ENCODE measurements at places on chromosomes 2 and 18. TPM values are rescaled to one million over a fixed set of nuclear protein-coding genes. Genes with fewer than 3 reads are reported as not detected.

Gene PROKR1
- not detected for total RNA-seq

Gene FN1
- not detected for total RNA-seq

Gene CIDEA
- total RNA-seq = not detected

Gene FOXI3
- total RNA-seq = not detected

Gene LPIN2
- total RNA-seq = 95.4 TPM

Gene SERPINB5
- total RNA-seq = not detected

GRCh38 chr18:62033207-62033606, 140.4 kb upstream of the RNF152 start:
- DNase-seq = peak; percentile 13

DNA sequence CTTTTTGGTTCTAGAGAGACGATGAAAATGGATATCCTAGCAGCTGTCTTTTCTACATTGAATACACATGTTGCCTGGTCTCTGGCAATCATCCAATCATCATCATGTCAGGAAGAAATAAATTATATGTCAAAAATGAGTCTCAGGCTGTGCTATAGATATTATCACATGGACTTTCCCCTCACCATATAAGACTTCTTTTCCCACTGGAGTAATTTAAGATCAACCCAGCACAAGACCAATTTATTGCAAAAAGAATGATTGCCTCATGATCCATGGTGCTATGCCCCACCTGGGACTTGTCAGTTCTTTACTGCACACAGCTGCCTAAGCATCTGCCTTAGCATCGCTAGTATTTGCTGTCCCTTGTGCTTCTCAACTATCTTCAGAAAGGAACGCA, 783.7 kb upstream of the TMEFF2 start:
- DNase-seq = no peak

DNA sequence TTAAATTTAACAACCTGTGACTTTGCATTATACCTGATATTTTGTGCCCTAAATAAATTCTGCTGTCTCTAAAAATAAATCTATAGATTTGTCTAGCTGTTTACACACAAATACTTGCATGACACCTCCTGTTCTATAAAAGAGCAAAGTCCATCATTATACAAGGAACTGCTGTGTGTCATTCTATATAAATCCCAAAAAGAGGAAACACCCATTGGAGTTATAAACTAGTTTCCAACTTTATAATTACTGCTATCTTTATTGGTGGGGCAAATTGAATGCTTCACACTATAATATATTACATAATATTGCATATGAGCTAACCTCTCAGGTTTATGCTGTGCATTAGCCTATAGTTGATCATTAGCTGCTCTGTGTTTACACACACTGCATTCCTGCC, 504.4 kb downstream of the SATB2 start:
- no peak for DNase-seq

DNA sequence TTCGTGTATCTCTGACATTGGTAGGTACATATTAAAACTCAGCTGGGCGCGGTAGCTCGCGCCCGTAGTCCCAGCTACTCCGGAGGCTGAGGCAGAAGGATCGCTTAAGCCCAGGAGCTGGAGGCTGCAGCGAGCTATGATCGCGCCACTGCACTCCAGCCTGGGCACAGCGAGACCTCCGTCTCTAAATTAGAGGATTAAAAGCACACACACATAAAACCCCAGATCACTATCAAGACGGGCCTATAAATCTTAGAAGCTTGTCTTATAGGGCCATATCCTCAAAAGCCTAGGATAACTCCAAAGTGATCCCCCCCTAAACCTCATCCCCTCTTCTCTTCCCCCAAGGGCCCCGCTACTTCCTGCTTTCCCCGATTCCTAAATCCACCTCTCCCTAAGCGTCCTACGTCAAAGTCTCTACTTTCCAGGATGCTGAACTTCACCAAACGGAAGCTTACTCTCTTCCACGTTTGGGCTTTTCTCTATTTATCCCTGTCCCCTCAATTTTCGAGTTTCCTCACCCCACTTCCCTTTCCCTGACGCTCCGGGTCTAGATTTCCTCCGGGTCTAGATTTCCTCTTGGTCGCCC, 707 bp downstream of the KRCC1 start:
- DNase-seq = no peak

GRCh38 chr2:120669971-120670370, 65.7 kb upstream of the GLI2 start:
- DNase-seq = no peak

DNA sequence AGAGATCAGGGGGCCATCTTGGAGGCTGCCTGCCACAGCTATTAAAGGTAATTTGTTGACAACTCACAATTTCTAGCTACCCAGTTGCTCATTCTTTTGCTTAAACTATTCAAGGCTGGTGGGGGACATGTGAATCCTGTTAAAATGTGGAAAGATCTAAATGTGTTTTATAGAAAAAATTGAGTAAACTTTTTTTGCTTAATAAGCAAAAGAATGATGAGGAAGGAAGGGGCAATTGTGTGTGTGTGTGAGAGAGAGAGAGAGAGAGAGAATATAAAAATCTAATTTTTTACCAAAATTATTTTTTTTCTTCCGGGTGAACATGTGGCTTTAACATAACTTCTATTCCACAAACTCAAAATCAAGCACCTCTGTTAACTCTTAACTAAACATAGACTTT, 5.2 kb upstream of the IL1RL1 start:
- DNase-seq = no peak

- no peak for DNase-seq
These were observed 74.2 kb upstream of the MC4R start for GRCh38 chr18:60446821-60447220.

- no peak for DNase-seq
These were observed 94.7 kb upstream of the TAF1B start for GRCh38 chr2:9748577-9748976.

DNA sequence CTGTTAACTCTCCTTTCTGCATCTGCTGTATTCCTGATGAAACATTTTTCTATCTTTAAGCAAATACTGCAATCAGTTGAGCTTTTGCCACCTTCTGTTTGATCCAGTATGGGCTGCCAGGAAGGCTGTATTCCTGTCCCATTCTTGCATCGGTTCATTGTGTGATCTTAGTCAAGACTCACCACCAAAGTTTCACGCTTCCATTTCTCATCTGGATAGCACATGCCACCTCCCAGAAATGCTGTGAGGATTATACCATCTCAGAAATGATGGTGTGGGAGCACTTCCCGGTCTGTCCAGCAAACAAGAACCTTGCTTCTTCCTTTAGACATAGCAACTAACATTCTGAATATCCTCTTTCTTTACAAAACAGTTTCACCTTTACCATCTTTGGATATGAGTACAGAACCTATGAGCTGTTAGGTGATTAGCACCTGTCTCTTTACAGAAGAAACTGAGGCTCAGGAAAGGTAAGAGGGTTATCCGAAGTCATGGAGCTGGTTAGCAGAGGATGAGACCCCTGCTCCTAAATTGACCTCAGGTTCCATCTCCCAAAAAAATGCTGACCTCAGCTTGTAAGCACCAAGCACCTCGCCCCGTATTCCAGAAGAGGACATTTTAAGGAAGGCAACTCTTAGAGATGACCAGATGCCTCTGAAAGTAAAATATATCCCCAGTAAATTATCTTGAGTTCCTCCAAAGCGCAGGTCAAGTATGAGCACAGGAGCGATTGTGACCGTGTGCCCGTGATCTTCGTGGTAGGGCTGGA, 56.8 kb downstream of the FEZ2 start:
- no peak for DNase-seq

GRCh38 chr2:86482034-86482433, 40.9 kb downstream of the KDM3A start:
- DNase-seq = no peak

- no peak for DNase-seq
These were observed 54.7 kb downstream of the SERPINB7 start for GRCh38 chr18:63829886-63830285.

DNA sequence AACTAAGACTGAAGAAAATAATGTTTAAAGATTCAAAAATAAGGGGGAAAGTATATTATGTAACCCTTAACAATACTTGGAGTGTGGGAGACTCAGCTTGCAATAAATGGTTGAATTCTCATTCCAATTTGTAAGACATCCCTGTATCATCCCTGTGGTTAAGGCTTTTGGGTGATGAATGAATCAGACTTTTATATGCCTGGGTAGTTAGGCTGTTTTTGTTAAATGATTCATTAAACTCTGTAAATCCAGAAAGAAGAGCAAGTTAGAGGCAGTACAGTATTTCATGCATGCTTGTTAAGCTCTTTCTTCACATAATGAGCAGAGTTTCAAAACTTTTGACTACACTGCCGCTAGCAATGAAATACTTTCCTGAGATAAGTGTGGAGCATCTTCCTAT, 948.8 kb downstream of the SOCS6 start:
- no peak for DNase-seq

DNA sequence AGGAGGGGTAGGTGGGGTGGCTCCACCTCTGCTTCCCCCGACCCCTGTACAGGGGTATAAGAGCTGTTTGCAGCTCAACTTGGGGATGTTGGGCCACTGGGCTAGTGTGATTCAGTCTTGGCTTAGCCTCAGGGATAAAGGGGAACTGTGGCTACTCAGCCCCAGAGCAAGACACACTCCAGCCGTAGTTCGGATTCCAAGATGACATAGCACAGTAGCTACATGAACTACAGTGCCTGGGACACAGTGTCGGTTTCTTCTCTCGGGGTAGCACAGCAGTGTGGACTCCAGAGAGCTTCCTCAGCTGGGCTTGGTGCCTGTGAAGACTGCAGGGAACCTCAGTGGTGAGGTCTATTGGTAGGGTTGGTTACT, 21.1 kb downstream of the CARF start:
- DNase-seq = no peak

GRCh38 chr2:186780701-186781316, 68.2 kb downstream of the ZSWIM2 start:
- no peak for DNase-seq

GRCh38 chr2:199131136-199131655, 326.5 kb downstream of the SATB2 start:
- DNase-seq = no peak

GRCh38 chr18:42005782-42006181, 50.7 kb downstream of the PIK3C3 start:
- DNase-seq = no peak

GRCh38 chr2:29786361-29786760, 135.0 kb downstream of the ALK start:
- DNase-seq = no peak

DNA sequence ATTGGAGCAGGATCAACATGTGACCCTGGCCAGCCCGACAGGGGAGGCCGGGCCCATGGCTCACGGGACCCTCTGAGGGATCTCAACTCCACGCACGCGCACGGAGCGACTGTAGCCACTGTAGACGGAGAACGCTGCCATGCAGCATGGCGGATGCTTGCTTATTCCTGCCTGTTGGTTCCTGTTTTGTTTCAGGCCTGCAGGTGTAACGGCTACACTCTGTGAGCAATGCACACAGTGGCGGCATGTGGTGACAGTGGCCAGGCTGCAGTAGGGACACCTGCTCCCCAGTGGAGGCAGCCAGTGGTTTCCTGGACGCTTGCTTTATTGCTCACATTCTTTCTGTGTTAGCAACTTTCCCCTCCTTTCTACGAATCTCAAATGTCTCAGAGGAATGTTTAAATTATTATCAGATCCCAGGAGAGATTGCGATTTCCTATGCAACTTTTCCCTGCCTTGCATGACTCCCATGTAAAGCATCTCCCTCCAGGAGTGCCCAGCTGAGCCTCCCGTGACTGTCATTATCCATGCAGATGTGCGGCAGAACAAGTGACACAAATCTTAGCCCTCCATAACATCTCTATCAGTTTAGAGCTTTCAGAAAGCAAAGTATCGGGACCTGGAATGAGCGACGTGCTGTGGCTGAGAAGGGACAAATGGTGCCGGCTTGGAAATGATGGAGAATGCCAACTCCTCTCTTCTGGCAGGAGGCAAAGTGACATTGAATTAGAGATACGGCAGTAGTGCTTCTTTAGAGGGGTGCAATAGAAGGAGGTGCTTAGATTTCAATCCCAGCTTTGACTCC, 209.7 kb downstream of the ASB1 start:
- no peak for DNase-seq

GRCh38 chr2:229578052-229578846, 136.1 kb downstream of the DNER start:
- DNase-seq = no peak

- DNase-seq = no peak
These were observed 73.7 kb upstream of the MYCN start for GRCh38 chr2:15866563-15867193.

DNA sequence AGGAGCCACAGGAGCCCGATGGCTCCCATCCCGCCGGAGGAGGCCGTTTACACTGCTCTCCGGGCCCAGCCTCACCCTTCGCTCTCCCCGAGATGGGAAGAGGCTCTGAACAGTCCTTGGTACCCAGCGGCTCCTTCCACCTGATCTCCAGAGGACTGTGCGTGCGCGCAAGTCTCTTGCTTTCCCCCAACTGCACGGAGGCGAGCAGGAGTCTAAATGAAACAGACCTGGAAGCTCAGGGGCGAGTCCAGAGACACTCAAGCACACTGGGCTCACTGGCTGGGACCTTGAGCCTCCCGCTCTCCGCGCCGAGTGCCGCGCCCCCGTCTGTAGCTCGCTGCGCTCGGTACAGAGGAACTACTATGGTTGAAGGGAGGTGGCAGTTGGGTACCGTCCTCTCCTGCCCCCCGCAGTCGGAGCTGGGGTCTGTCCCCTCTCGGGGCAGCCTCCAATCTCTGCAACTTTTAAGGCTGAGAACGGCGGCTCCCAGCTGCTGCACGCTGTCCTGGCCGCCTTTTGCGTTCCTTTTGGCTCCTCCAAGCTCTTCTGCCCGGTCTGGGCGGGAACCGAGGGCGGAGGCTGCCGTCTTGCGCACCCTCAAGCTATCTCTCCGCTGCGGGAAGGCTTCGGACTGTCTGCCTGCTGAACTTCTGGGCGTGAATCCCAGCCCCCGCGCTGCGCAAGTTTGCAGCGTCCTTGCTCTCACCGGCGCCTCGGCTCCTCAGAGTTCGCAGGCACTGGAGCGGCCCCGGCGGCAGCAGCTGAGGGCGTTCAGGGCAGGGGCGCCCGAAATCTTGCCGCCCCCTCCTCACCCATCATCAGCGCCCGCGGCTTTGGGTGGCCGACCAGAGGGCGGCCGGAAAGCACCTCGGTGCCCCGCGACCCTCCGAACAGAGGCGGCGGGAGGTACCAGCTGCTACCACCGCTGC, 491 bp downstream of the ALK start:
- no peak for DNase-seq

DNA sequence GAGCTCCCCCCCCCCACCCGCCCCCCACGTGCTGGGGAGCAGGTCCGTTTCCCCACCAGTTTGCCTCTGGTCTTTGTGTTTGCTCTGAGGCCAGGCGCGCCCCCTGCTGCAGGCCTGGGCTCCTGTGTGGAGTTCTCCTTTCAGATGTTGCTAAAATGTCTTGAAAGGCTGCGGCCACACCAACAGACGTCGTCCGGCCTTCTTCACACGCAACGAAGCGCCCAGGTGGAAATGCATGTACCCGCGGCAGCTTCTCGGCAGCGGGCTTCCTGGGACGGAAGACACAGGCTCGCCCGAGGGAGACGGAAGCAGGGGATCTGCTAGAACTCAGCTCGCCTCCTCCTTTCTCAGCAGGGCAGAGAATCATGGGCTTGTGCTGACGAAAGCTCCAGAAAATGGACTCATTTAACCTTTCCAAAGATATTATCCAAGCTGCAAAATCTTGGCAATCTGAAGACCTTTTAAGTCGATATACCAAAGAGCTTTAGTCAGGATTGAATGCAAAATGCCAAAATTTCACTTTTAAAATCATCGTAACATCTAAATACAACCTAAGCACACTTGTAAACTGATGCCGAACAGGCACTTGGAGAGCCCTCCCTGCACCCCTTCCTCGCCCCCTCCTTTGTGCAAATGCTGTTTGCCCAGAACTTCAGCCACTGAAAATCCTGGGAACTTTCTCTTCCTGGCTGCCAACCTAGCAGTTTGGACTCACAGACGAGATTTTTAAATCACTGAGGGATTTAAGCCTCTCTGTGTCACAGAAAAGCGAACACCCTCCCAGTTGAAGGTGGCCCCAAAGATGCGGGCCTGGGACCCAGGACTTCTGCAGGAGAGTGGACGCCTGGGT, 125.5 kb upstream of the ZNF516 start:
- DNase-seq = no peak
